ENCODE measurements at places on chromosomes 1 and 21. TPM values are rescaled to one million over a fixed set of nuclear protein-coding genes. Genes with fewer than 3 reads are reported as not detected.

- H3K36me3 ChIP-seq: no peaks in the 10 kb centered on the region
- H3K27me3 ChIP-seq: no peaks in the 10 kb centered on the region
- peak overlapping the region; percentile 67 for H3K27ac ChIP-seq
- peaks cover 14% of the 10 kb centered on the region for H3K4me1 ChIP-seq
These were observed 28.9 kb downstream of the S100A6 start for GRCh38 chr1:153506831-153507413.

DNA sequence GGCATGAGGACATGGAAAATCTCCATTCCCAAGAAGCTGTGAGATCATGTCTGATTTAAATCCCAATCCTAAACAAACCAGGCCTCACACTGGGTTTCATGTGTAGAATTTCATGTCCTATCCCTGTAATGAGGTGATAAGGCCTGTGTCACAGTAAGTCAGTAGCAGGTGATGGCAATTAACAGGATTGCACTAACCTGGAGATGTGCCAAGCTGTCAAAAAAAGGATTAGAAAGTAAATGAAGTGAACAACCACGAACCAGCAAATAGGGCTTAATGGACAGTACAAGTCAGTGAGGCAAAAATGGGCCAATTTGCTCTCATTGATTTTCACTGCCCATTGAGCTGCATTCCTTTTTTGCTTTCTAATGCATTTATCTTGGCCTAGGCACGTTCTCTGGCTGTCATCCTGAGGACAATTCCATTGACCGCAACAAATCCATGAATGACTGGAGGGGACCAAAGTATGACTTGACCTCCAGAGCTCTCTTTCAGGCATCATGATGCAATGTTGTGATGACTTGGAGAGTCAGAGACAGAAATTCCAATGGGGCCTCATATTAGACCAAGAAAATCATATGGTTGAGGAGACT lies 673.6 kb upstream of the ADGRL2 start:
- H3K4me3 ChIP-seq: no peak overlapping the region
- no peaks in the 10 kb centered on the region for H3K36me3 ChIP-seq

SLC37A1 gene
- 18.9 TPM for total RNA-seq

GRCh38 chr1:100050139-100050538 lies 80.3 kb downstream of the SLC35A3 start:
- DNase-seq: no peak
- no peak overlapping the region for H3K4me3 ChIP-seq
- peaks cover 9% of the 10 kb centered on the region for H3K4me1 ChIP-seq

- H3K36me3 ChIP-seq: no peaks in the 10 kb centered on the region
- H3K4me3 ChIP-seq: no peak overlapping the region
- no peaks in the 10 kb centered on the region for H3K27me3 ChIP-seq
- H3K27ac ChIP-seq: no peak overlapping the region
These were observed 179.8 kb downstream of the HS2ST1 start for GRCh38 chr1:87094238-87094637.

DNA sequence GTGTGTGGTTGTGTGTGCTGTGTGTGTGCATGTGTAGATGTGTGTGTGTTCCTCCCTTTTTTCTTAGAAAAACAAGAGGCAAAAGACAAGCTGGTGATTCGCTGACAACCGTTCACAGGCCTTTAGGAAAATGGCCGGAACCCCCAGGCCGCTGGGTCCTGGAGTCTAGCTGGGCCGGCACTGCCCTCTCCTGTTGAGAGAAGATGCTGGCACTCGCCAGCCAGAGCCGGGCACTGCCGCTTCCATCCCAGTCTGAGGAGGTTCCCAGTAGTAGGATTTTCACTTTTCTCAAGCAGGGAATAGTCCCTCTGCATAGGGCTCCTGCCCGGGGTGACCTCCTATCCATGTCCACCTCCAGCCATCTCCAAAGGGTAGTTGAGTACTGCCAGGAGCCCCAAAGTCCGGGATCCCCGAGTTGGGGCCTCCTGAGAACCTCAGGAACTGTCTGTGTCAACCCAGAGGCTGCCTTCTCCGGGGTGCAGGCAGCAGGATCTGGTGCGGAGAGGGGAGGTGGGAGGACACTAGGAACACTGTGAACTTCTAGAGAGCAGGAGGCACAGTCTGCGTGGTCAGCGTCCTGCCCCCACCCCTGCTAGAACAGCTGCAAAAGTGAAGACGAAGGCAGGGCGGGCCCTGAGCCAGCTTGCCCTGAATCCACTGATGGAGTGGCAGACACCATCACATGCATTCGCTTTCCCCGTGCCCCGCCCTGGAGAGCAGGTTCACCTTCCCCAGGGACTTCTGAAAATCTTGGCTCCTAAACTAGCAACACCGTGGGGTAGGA lies 44.1 kb upstream of the ARHGEF16 start:
- H3K4me1 ChIP-seq: no peaks in the 10 kb centered on the region
- peaks cover 22% of the 10 kb centered on the region for H3K27me3 ChIP-seq
- no peak overlapping the region for H3K27ac ChIP-seq

- no peaks in the 10 kb centered on the region for H3K36me3 ChIP-seq
- no peak for DNase-seq
- no peaks in the 10 kb centered on the region for H3K4me1 ChIP-seq
- no peak overlapping the region for H3K27ac ChIP-seq
- no peak overlapping the region for H3K4me3 ChIP-seq
- H3K27me3 ChIP-seq: no peaks in the 10 kb centered on the region
These were observed 6.8 kb downstream of the ETNK2 start for GRCh38 chr1:204145033-204145504.

DNA sequence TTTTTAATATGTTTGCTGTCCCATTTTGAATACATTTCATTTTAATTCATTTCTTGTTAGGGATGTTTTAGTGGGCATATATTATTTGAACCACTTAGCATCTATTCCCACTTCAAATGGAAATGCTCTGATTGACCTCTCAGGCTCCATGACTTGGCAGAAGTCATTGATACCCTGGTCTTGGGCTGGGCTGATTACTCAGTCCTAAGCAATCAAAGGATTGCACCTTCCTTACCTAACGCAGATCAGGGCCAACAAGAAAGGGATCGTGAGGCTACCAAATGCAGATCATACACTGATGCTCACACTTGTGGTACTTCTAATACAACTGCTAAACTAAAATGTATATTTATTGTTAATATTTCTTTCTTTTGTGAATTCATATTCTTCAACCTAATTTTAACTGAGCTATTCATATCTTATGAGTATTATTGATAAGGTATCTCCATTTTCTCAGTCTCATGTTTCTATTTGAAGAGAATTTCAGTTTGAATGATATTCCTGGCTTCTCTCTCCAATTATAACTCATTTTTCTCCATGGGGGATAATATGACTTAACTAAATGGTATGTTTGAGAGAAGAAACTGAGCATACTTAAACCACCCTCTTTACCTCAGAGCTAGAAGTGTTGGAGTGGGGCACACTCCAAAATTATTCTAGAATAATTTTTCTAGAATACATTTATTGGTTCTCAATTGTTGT lies 615.5 kb upstream of the ADAMTS5 start:
- DNase-seq: no peak
- no peaks in the 10 kb centered on the region for H3K36me3 ChIP-seq
- no peaks in the 10 kb centered on the region for H3K4me1 ChIP-seq

PLPP3 gene
- total RNA-seq: 50.5 TPM

DNA sequence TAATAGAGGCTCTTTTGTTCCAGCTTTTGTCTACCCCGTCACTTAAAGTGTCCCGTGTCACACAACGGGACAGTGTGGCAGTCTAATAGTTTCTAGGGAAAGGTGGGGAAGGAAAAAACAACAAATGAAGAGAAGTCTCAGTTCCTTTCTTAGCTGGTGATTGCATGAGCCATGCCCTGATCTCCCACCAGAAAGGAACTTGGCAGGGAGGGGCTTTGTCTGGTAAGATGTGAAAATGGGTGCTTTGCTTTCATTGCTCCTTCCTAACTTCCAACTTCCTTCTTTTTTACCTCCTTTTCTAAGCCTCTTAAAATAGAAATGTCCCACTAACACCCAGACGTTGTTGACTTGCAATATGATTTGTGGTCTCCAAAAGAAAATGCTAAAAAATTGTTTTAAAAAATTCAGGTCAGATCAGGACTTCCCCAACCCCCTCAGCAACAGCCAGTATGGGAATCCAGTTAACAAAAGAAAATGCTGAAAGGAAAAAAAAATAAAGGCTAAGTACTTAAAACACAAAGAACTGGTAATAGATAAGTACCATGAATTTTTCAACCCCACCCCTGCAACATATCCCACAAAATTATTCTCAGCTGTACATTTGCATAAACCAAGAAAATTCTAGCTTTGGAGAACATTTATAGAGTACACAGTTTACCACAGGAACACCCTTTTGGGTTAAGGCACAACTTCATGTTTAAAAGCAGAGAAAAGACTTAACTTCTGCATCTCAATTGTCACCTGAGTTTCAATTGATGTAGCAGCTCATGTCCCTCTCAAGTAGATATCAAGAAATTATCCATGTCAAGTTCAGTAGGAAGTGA lies 106.2 kb downstream of the NIBAN1 start:
- H3K27me3 ChIP-seq: no peaks in the 10 kb centered on the region
- no peak for DNase-seq
- H3K4me1 ChIP-seq: peaks cover 4% of the 10 kb centered on the region
- H3K4me3 ChIP-seq: no peak overlapping the region
- H3K27ac ChIP-seq: peak overlapping the region; percentile 44

DNA sequence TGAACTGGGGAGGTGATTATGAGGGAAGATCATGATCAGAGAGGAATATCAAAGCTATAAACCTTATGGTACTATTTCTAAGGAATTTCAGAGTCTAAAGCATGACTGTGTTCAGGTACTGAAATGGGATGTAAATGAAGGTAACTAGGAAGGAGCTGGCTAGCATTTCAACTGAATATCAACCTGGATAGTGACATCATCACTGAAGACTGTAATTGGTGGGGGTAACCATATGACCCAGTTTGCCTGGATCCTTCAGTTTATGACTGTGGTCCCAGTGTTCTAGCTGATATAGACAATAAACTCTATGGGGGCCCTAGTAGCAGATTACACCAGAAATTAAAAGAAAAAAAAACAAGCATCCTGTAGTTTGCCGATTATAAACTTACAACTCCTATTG lies 120.8 kb downstream of the APP start:
- no peak for DNase-seq
- no peaks in the 10 kb centered on the region for H3K4me1 ChIP-seq
- no peak overlapping the region for H3K4me3 ChIP-seq
- no peak overlapping the region for H3K27ac ChIP-seq

DNA sequence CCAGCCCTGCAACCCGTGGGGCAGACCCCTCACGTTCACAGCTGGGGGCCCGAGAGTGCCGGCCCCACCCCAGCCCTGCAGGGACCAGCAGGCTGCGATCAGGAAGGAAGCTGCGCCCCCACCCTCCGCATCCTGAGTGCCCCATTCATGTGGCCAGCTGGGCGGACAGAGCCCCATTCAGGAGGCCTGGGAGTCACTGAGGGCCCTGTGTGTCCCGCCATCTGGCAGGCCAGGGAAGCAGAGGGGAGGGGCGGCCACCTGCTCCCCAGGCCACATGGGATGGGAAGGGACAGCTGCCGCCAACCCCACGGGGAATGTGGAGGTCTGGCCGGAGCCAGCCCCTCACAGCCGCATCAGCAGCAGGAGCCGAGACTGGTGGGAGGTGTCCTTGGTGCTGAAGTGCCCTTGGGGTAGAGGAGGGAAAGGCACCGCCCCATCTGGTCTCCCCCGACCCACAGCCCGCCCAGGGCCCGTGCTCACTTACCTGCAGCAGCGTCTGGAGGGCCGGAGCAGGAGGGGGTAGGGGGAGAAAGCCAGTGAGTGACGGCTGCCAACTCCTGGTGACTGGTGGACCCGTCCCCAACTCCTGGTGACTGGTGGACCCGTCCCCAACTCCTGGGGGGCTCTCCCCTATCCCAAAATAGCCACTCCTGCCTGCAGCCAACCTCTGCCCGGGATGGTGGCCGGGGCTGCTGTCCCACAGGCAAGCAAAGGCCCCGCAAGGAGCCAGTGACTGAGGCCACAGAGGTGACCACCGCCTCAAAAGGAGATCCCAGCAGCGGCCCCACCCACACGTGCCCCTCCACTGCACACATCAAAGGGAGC lies 8.7 kb downstream of the ACAP3 start:
- no peaks in the 10 kb centered on the region for H3K27me3 ChIP-seq
- no peak for DNase-seq
- H3K27ac ChIP-seq: no peak overlapping the region
- no peak overlapping the region for H3K4me3 ChIP-seq
- peaks cover 3% of the 10 kb centered on the region for H3K4me1 ChIP-seq
- H3K36me3 ChIP-seq: peaks cover 38% of the 10 kb centered on the region

CCDC24 gene
- 1.7 TPM for total RNA-seq

FALEC gene
- total RNA-seq: not detected

IL12RB2 gene
- 9.5 TPM for total RNA-seq

- H3K36me3 ChIP-seq: no peaks in the 10 kb centered on the region
- no peaks in the 10 kb centered on the region for H3K27me3 ChIP-seq
- H3K4me3 ChIP-seq: no peak overlapping the region
- no peak for DNase-seq
- no peaks in the 10 kb centered on the region for H3K4me1 ChIP-seq
These were observed 249.6 kb upstream of the BEND5 start for GRCh38 chr1:49026230-49026811.

EPHA8 gene
- not detected for total RNA-seq

KDM1A gene
- 41.5 TPM for total RNA-seq

FCER1A gene
- 0.29 TPM for total RNA-seq

PTPRC gene
- 7.0 TPM for total RNA-seq

C1orf87 gene
- total RNA-seq: not detected

GRCh38 chr1:154206196-154206595 lies at the start of gene CFAP141:
Gene CFAP141, minus strand, starts transcription at chr1:154206333. Its CDS starts 26 bp downstream, at chr1:154206307.
- no peaks in the 10 kb centered on the region for H3K27me3 ChIP-seq
- H3K4me1 ChIP-seq: peaks cover 7% of the 10 kb centered on the region
- DNase-seq: no peak

DNA sequence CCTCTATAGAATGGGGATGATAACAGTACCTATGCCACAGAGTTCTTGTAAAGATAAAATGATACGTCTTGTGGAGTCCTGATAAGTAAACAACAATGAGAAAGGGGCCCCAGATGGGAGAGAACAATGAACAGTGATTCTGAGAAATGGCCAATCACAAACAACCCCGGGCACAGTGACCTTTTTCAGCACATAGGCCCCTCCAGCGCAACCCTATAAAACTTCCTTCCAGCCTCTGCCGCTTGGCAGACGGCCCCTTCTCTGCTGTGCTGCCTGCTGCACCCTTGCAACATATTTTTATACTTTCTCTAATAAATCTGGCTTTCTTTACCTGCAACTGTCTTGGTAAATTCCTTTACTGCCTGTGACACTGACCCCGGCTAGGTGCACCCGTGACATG lies 8.9 kb downstream of the RCAN1 start:
- H3K4me3 ChIP-seq: no peak overlapping the region
- no peaks in the 10 kb centered on the region for H3K36me3 ChIP-seq
- no peaks in the 10 kb centered on the region for H3K4me1 ChIP-seq

NEGR1 gene
- 5.6 TPM for total RNA-seq
